Activated T-helper 1 cell treated with anti-CD3 and anti-CD28 coated beads, Interleukin-12 subunit alpha, Interleukin-12 subunit beta, Interleukin-2, Interleukin-4 antibody, amounts not matched to agents 30 ng/mL and 10 ng/mL and 1 ng/mL, durations not matched to agents 14 hours and 24 hours and 36 hours (primary cell): ENCODE measurements at places on chromosomes 6 and 20.

- peaks cover 38% of the 10 kb centered on the region for H3K36me3 ChIP-seq
- H3K27ac ChIP-seq = no peak overlapping the region
- H3K4me3 ChIP-seq = no peak overlapping the region
Observed at GRCh38 chr6:150967381-150967780, 101.9 kb downstream of the MTHFD1L start.

GRCh38 chr6:160081398-160081797, 40.2 kb upstream of the SLC22A1 start:
- no peaks in the 10 kb centered on the region for H3K27me3 ChIP-seq
- peaks cover 70% of the 10 kb centered on the region for H3K36me3 ChIP-seq
- H3K4me1 ChIP-seq = peaks cover 21% of the 10 kb centered on the region
- H3K27ac ChIP-seq = no peak overlapping the region
- no peak overlapping the region for H3K4me3 ChIP-seq

- H3K4me3 ChIP-seq = no peak overlapping the region
- no peaks in the 10 kb centered on the region for H3K27me3 ChIP-seq
- no peaks in the 10 kb centered on the region for H3K36me3 ChIP-seq
- no peak for DNase-seq
- H3K4me1 ChIP-seq = no peaks in the 10 kb centered on the region
Observed at GRCh38 chr6:67698534-67698933, 936.5 kb upstream of the ADGRB3 start.

GRCh38 chr20:45467172-45467571, 2.4 kb upstream of the WFDC2 start:
- peaks cover 52% of the 10 kb centered on the region for H3K27me3 ChIP-seq
- H3K4me1 ChIP-seq = peaks cover 4% of the 10 kb centered on the region
- no peak for DNase-seq
- H3K27ac ChIP-seq = no peak overlapping the region
- no peak overlapping the region for H3K4me3 ChIP-seq

GRCh38 chr20:4876731-4877130, 124.6 kb downstream of the SLC23A2 start:
- no peak overlapping the region for H3K4me3 ChIP-seq
- DNase-seq = no peak
- H3K36me3 ChIP-seq = peaks cover 35% of the 10 kb centered on the region
- H3K4me1 ChIP-seq = no peaks in the 10 kb centered on the region
- no peak overlapping the region for H3K27ac ChIP-seq
- no peaks in the 10 kb centered on the region for H3K27me3 ChIP-seq

- H3K27me3 ChIP-seq = no peaks in the 10 kb centered on the region
- no peak for DNase-seq
- no peak overlapping the region for H3K27ac ChIP-seq
- peaks cover 34% of the 10 kb centered on the region for H3K36me3 ChIP-seq
Observed at GRCh38 chr6:111844921-111845320, 28.3 kb downstream of the FYN start.

- H3K4me3 ChIP-seq = no peak overlapping the region
- peaks cover 33% of the 10 kb centered on the region for H3K4me1 ChIP-seq
- no peak for DNase-seq
- H3K36me3 ChIP-seq = peaks cover 19% of the 10 kb centered on the region
- no peak overlapping the region for H3K27ac ChIP-seq
Observed at GRCh38 chr6:157479464-157480303, 98.7 kb downstream of the ZDHHC14 start.
